ENCODE measurements at places on chromosomes 5 and 9.

- no peak for DNase-seq
These were observed 43.2 kb downstream of the WDR36 start for GRCh38 chr5:111135363-111135762.

DNA sequence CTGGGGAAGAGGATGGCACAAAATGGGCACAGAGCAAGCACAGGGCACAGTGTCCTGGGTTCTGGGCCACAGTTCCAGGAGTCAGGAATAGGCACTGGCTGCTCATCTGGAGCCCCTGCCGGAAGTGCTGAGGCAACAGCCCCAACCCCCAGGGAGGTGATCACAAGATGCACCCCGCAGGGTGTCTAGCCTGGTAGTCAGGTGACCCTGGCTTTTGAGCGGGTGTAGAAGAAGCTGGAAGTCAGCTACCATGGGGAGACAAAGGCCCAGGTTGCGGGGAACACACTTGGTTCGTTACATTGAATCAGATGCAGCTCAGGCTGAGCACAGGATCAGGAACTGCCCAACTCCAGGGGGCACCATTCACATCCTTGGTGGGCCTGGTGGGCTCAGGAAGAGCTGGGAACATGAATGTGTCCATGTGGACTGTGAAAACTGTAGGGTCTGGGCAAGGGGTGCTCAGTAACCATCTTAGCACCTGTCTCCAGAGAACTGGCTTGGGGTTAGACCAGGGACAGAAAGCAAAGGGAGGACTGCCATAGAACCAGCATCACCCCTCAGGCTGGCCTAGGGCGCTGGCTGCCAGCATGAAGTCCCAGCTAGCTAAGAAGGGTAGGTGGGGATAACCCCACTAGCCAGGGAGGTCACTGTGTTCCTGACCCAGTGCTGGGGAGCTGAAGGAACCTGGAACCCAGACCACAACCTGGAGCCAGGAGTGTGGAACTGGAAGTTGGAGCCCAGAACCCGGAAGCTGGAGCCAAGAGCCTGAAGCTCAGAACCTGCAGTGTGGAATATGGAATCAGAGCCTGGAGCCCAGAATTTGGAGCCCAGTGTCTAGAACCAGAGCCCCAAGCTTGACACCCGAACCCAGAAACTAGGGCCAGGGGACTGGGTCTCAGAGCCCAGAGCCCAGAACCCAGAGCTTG, 6.1 kb upstream of the SLC34A1 start:
- DNase-seq: no peak

DNA sequence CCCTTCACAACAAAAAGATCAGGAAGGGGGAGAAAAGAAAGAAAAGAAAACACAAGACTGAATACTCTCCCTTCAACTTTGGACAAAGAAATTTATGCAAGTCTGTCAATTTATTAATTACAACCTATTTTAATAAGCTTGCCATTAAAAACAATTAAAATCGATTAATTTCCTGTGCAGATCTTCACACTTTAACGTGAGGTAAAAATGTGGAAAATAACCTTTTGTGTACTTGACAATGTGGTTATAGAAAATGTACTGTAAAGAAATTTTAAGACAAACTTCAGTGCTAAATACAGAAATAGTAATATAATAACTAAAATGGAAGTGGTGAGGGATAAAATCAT, 2.7 kb upstream of the MLLT3 start:
- no peak for DNase-seq

GRCh38 chr9:72843520-72844439, 109.1 kb downstream of the ALDH1A1 start:
- DNase-seq: no peak

DNA sequence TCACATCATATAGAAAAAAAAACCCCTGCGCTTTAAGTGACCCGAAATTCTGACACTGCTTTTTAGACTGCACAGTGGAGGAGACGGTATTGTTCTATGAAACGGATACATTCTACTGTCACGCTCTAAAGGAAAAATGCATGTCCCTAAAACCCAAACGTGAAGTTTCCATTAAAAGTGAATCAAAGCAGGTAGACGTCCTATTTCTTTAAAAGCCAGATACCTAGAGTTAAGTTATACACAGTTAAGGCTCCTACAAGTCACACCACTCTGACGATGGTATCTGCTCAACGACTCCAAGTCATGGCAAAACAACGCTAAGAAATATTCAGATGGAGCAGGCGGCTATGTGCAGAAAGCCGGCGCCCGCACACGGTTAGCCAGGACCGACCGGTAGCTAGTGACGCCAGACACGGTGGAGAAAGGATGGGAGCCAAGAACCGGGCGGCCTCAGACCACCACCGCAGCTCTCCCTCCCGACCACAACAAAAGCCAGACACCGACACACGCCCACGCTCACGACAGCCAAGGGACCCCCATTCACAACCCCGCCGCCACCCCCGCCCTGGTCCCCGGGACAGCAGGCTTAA, 734 bp downstream of the SKP1 start:
- peak; percentile 23 for DNase-seq

- DNase-seq: no peak
These were observed 410.3 kb upstream of the PRR16 start for GRCh38 chr5:120053841-120054240.

DNA sequence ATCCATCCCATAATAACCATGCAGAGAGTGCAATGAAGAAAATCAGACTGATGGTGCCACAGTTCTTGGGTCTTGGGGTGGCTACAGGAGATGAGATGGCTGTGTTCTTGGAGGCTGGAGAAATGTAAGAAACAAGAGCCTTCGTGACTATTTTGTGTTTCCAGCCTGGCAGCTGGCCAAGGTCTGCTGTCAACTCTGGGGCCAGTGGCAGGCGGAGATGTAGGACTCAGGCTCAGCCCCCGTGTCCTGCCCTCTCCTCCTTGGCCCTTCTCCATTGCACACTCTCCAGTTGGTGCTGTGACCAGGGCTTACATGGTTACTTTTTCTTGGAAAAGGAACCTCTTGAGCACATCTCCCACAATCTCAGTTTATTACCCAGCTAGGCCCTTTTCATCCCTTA, 235.4 kb downstream of the DMRT2 start:
- no peak for DNase-seq

Measured in suppressor macrophage treated with lipopolysaccharide for 1 hour (primary cell).